Stimulated activated CD4-positive, alpha-beta T cell treated with anti-CD3 and anti-CD28 coated beads, TNF-alpha, amount 100 ng/mL, for 4 hours (primary cell): ENCODE measurements at places on chromosomes 12 and 14.

GRCh38 chr14:104856869-104857860, 7.9 kb upstream of the CEP170B start:
- DNase-seq: no peak

- no peak for DNase-seq
Observed at GRCh38 chr12:115984616-115985015, 292.9 kb downstream of the MED13L start.

- DNase-seq: no peak
Observed at GRCh38 chr12:69115951-69116350, 123.4 kb upstream of the CPSF6 start.

DNA sequence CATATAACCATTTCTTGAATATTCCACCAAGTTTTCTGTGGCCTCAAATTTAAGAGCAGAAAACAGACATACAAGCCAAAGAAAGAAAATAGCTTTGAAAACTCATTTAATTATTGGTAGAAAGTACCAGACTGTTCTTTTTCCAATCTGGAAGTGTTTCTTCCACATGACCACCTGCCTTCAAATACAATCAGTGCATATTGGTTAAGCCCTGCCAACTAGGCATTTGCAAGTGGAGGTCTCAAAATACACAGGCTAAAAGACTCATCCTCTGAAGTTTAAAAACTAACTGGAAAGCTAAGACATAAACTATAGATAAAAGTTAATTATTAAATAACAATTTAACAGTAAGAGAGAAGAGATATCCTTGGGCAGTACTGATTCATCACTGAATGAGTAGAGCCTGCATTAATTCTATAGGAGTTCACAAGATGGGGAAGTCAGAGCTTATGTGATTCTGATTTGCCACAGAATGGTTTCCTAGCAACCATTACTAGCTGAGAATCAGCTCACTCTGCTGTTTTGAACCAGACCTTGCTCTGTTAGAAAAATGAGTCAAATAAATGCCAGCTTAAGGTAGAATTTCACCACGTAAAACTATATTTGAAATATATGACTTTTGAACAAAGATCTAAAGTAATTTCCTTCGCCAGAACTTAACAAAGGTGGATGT, 433.8 kb downstream of the FUT8 start:
- DNase-seq: no peak

- DNase-seq: no peak
Observed at GRCh38 chr12:11954181-11954580, 116.6 kb upstream of the BCL2L14 start.

GRCh38 chr12:53097564-53098353, at the start of gene IGFBP6:
TSS of gene IGFBP6 (plus strand) at chr12:53097667. CDS start at chr12:53097718, 51 bp downstream.
- DNase-seq: peak; percentile 36

DNA sequence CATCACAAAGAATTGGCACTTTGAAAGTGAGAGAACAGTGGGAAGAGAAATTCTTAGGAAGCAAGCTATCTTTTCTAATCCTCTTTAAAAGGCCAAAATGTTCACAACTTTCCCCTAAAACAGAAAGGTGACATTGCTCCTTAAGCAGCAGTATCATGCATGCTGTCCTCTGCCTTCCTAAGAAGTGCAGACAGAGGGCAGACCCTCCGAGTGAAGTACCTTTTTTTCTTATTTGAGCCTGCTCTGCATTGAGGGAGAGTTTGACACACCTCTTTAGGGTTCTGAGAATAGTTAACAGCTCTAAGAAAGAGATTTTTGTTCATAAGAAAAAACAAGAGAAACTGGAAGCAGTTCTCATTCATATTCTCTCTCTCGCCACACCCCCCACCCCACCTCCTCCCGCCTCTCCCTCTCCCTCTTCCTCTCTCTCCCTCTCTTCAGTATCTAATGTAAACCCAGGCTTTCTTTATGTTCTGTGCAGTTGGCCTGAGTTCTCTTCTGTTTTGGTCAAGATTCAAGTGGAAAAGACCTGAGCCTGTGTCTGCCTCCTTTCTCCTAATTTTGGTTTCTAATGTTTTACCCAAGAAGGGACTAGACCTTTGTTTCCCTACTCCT, 709.1 kb downstream of the DIO2 start:
- no peak for DNase-seq

- no peak for DNase-seq
Observed at GRCh38 chr12:27236498-27236897, 7.6 kb upstream of the STK38L start.

GRCh38 chr12:49347311-49348193, 864 bp downstream of the DNAJC22 start:
- peak; percentile 66 for DNase-seq

GRCh38 chr12:104718304-104718929, 239.7 kb downstream of the SLC41A2 start:
- no peak for DNase-seq

DNA sequence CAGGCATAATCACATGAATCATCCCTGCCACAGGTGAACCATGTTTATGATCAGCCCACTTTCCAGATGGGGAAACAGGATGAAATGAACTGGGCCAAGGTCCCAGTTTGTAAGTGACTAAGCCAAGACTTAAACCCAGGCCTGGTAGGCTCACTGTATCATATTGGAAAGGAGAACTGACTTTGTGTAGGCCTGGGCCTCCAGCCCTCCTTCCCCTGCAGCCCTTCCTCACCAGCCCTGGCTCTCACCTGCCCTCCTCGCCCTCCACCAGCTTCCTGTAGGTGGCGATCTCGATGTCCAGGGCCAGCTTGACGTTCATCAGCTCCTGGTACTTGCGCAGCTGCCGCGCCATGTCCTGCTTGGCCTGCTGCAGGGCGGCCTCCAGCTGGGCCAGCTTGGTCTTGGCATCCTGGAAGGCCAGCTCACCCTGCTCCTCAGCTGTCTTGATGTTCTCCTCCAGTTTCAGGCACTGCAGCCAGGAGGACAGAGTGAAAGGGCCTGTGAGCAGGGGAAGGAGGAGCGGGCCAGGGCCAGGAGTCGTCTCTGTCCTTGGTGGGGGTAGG, 19.8 kb downstream of the KRT80 start:
- no peak for DNase-seq

GRCh38 chr14:95126906-95127530, 30.3 kb downstream of the DICER1 start:
- DNase-seq: no peak

DNA sequence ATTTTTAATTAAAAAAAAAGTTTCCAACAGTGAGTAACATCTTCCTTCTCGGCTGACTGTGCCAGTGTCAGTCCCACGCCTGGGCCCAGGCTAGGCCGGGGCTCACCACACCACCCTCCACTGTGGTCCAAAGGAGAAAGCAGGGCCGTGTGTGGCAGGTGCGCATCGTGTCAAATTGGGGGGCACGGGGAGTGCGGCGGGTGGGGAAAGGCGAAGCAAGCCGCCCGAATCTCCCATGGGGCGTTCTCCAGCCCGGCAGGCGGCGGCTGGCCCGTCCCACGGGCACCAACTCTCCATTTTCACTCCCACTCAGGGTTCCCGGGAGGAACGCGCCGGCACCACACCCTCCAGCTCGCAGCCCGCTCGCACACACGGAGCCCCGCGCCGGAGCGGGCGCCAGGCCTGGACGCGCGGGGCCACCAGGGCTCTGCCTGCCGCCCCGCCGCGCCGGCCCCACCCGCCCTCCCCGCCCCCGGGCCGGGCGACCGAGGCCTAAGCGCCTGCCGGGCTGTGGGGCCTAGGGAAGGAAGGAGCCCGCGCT, 604 bp downstream of the EEA1 start:
- peak; percentile 37 for DNase-seq

DNA sequence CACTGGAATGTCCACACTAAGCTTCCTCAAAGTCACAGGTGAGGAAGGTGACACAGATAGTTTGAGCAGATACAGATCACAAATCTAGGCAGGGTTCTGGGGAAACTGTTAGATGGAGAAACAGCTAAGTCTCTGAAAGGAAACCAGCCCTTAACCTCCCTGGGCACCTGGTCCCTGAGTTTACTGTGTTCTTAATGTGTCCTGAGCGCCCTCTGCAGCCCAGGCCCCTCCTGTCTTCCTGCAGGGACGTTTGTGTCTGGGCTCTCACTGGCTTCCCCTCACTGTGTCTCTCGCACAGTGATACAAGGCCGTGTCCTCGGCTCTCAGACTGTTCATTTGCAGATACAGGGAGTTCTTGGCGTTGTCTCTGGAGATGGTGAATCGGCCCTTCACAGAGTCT, 684.3 kb downstream of the TMEM121 start:
- DNase-seq: no peak

- DNase-seq: no peak
Observed at GRCh38 chr14:71181215-71182003, 274.1 kb downstream of the PCNX1 start.

DNA sequence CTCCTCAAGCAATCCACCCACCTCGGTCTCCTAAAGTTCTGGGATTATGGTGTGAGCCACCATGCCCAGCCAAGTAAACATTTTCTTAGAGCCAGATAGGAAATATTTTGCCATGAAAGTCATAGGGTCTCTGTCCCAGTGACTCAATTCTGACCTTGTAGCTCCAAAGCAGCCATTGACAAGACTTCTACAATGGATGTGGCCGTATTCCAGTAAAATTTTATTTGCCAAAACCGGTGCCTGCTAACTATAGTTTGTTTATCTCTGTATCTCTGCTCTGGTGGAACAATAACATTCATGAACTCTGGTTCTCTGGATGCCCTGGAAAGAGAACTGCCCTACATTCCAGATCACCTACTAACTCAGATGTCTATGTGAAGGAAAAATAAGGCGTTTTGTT, 54.6 kb upstream of the USP44 start:
- DNase-seq: no peak

DNA sequence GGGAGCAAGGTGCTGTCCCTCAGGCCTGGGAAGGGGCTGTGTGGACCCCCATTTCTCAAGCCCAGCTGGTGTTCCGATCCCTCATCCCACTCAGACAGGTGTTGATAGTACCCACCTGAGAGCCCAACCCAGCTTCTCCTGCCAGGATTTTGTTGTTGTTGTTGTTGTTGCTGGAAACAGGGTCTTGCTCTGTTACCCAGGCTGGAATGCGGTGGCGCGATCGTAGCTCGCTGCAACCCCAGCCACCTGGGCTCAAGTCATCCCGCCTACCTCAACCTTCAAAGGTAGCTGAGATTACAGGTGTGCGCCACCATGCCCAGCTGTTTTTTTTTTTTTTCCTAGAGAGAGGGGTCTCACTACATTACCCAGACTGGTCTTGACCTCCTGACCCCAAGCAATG, 209.9 kb downstream of the PHETA1 start:
- no peak for DNase-seq

GRCh38 chr12:48027183-48028002, 23.1 kb upstream of the COL2A1 start:
- DNase-seq: no peak
